Suppressor macrophage (primary cell): ENCODE measurements at places on chromosomes 5 and 9.
A peak's percentile ranks its signal among the peaks of the same experiment; 100 is the strongest.

DNA sequence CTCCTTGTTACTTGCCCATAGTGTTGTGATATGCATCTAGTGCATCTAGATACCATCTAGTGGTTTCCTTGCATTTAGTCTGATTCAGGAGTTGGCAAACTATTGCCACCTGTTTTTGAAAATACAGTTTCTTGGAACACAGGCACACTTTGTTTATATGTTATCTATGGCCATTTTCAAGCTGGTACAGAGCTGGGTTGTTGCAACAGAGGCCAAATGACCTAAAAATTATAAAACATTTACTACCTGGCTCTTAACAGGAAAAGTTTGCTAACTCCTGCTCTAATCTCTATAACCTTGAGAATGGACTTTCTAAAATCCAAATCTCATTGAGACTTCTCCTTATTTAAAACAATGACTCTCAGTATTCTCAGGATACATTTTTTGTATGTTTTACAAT, 19.4 kb upstream of the FBXO38 start:
- no peak for DNase-seq

DNA sequence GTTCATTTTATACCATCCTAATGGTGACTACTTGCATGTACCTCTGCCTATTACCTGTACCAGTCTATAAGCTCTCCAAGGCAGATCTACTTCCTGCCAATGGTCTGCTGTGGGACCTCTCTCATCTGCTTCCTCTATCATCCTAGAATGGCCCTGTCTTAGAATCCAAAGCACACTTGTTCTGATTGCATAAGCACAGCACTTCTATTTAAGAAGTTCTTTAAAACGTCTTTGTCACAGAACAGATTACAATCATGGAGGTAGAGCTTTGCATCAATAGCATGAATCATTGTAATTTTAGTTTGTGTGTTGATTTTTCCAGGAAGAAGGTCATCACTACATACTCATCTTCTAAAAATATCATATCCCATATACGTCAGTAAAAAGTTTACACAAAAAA, 131.8 kb upstream of the ACOT12 start:
- DNase-seq, result peak; percentile 32

DNA sequence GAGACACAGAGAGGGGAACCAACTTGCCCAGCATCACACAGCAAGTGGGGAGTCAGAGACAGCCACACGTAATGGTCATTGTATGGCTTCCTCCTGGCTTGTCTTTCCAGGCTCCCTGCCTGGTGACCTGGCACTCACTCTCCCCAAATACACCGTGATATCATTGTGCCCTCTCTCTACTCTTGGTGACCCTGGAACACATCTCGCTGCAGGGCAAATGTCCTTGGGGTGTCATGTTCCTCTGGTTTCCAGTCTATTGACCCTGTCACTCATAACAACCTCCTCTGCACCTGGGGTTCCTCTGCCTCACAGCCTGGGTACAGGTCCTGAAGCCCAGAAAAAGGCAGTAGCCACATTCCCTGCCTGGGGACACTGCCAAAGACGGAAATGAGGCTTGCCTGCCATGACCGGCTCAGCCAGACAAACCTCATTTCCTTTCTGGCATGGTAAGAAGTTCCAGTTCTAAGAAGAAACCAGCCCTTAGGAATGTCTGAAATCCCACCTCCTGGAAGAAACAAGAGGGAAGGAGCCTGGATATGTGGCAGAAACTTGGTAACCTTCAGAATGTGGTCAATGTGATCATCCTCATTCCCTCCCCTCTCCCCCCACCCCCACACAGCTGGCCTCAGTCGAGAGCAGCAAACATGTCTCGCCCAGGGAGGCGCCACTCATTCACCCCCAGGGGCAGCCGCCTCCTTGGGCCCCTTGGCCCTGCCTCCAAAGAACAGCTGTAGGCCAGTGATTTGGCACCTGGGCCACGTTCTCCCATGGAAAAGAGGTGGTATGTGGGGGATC, 30.6 kb upstream of the SMU1 start:
- no peak for DNase-seq

DNA sequence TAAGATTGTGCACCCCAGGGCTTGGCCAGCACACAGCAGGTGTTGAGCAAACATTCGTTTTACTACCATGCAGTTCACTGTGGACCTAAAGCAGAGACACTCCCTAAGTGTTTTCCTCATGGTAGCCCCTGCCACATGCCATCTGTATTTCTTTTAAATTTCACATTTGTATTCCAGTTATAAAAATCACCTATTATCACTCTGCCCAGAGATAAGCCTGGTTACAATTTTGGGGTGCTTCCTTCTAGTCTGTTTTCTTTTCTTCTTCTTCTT, 10.9 kb upstream of the FIBCD1 start:
- no peak for DNase-seq

GRCh38 chr9:111821006-111821528, 26.3 kb upstream of the SHOC1 start:
- no peak for DNase-seq

GRCh38 chr9:133585481-133586351, 23.5 kb downstream of the FAM163B start:
- peak; percentile 14 for DNase-seq

- DNase-seq, result no peak
Measured at GRCh38 chr5:64622991-64623390, 67.3 kb upstream of the SHISAL2B start.

DNA sequence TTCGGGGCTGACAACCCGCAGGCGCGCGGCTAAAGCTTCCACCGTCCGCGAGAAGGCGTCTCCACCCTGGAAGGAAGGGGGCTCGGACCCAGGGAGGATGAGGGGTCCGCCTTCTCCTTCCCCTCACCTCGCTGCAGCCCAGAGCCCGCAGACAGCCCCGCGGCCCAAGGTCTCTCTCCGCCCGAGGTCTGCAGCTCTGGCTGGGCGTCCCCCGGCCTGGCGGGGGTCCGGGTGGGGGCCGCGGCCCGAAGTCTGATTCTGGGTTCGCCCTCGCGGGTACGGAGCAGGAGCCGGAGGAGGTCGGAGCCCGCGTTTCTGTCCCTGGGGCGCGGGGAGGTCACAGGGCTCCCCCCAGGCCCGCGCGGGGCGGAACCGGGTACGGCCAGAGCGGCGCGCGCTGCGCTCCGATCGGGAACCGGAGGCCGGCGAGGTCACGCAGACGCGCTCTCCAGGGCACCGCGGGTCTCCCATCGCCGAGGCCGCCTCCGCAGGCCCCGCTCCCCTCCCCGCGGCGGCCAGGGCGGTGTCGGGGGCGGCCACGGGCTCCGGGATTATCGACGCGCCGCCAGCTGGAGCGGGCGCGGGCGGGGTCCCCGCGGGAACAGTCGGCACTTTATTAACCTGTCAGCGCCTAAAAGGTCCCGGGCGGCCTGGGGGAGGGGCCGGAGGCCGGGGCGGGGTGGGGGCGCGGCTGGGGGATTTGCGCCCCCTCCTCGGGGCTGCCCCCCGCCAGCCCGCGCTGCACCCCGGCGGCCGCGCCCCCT, 11.6 kb downstream of the LHX3 start:
- no peak for DNase-seq

GRCh38 chr5:43063721-43064171, 23.6 kb upstream of the ANXA2R start:
- DNase-seq, result peak; percentile 33

- DNase-seq, result no peak
Measured at GRCh38 chr5:1777281-1778137, 22.1 kb downstream of the MRPL36 start.

DNA sequence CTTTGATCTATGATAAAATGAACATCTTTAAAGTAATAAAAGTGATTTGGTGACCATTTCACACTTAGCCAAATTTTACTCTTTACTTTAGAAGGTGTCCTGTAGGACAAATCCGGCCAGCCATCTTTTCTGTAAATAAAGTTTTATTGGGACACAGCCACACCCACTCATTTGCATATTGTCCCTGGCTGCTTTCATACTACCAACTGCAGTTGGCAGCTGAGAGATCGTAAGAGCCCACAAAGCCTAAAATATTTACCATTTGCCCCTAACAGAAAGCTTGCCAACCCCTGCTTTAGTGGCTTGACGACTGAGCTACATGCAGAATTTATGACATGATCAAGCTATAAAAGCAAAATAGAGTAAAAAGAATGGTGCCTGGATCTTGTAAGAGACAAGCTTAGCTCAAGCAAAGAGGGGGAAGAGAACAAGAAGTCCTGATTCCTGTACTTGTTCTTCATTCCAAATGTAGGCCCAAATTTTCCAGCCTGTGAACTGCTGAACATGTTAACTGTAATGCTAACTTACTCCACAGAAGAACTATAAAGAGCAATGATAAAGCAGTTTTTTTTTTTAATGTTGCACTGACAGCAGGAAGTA, 7.4 kb upstream of the FBXO10 start:
- no peak for DNase-seq

DNA sequence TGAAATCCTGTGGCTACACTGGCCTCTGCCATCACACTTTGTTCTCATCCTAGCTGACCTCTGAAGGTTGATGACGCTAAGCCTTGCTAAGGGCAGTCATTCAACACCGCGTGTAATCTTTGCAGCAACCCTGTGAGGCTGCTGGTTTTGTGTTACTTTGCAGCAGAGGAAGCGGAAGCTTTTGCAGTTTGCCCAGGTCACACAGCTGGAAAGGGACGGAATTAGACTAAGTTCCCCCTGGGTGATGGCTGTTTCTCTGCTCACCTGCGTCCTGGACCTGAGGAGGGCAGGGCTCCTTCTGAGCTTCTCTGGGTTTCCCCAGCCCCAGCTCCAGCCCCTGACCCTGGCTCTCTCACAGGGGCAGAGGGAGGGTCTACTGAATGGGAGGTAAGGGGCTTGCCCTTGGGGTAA, 7.3 kb upstream of the SLC25A51 start:
- DNase-seq, result no peak

DNA sequence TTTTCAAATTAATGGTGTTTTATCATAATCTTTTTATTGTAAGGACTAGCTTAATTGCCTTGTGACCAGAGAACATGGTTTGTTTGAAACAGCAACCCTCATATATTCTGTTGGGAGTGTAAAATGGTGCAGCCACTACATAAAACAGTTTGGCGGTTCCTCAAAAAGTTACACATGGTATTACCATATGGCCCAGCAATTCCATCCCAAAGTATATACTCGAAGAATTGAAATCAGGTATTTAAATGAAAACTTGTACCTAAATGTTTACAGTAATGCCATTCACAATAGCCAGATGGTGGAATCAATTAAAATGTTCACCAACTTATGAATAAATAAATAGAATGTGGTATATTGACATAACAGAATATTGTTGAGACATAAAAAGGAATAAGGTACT, 14.8 kb upstream of the IL33 start:
- DNase-seq, result no peak

DNA sequence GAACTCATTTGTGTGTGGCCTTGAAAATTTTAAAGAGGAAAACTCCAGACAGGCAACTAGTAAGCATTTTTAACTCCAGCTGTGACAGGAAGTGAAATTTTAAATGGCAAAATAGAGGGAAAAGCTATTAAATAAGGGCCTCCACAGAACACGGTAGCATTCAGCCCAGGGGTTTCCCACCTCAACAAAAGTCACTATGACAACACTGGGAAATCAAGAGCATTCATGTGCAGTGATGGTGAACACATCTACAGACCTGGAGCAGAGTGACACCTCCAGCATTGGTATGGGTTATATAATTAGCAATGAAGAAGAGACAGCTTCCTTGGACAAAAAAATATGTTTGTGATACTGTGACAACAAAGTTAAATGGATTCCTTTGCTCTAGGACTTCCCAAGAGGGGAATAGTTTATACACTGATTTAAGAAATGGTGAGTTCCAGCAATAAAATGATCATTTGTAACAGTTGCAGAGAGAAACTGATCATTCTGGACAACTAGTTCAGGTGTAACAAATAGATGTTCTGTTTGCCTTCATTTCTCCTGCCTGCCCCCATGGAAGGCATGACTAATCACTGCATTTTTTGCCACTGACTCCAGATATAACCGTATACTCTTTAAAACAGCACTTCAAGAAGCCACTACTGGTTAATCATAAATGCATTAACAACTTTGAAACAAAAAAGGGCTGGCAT, 93.3 kb upstream of the SLC44A1 start:
- DNase-seq, result no peak

- no peak for DNase-seq
Measured at GRCh38 chr9:13205824-13206223, 73.7 kb downstream of the MPDZ start.

GRCh38 chr5:39440958-39441624, 16.3 kb upstream of the DAB2 start:
- DNase-seq, result no peak

- DNase-seq, result no peak
Measured at GRCh38 chr5:112064271-112064701, 307.3 kb upstream of the NREP start.

GRCh38 chr9:15018096-15018637, 107.9 kb upstream of the FREM1 start:
- DNase-seq, result no peak

GRCh38 chr5:367358-368130, 46.0 kb downstream of the AHRR start:
- DNase-seq, result no peak

GRCh38 chr9:136519263-136520052, 26.4 kb downstream of the NOTCH1 start:
- no peak for DNase-seq

GRCh38 chr5:93993161-93993560, 251.8 kb upstream of the POU5F2 start:
- DNase-seq, result no peak

DNA sequence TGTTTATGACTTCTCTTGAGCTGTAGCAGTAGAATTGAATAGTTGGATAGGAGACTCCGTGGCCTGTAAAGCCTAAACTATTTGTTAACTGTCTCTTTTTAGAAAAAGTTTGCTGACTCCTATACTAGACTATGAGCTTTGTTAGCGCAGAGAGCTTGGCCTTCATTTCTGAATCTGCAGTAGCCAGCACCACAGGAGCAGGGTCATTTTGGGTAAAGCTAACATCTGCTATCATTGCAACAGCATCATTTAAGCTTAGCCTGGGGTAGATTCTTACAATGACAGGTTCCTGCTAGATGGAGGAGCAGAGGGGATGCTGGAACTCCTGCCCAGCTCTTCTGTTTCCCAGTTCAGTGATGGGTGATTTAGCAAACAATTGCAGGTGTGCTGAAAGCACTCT, 133.7 kb upstream of the ASTN2 start:
- DNase-seq, result no peak

DNA sequence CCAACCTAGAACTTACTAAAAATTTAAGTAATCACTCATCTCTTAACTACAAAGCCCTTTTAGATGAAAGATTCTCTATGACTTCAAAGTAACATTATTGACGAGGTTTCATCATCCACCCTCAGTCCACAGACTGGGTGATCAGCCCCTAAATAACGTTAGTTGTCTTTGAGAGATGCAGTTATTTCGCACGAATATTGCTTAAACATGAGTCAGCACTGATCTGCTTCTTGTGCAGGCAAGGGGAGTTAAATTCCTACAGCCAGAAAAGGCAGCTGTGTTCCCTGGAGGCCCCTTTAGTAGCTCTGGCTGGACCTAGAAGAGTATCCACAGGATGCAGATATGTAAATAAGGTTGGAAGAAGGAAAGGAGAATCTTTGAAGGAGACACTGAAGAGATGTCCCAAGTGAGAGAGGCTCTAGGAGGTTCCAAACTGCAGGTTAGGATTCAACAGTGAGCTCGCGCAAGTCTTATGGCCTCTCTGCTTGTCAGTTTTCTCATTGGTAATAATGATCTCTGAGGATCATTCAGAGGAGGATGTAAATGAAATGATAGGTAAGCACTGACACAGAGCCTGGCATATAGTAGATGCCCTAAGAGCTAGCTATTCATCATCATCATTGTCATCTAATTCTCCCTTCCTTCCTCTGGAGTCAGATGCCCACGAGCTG, 122.2 kb upstream of the MAN2A1 start:
- no peak for DNase-seq

- no peak for DNase-seq
Measured at GRCh38 chr5:171226864-171227263, 82.2 kb upstream of the TLX3 start.

- no peak for DNase-seq
Measured at GRCh38 chr9:106438928-106439327, 424.0 kb upstream of the ZNF462 start.
